SK-N-DZ (cell line): ENCODE measurements at places on chromosomes 7 and 10.

DNA sequence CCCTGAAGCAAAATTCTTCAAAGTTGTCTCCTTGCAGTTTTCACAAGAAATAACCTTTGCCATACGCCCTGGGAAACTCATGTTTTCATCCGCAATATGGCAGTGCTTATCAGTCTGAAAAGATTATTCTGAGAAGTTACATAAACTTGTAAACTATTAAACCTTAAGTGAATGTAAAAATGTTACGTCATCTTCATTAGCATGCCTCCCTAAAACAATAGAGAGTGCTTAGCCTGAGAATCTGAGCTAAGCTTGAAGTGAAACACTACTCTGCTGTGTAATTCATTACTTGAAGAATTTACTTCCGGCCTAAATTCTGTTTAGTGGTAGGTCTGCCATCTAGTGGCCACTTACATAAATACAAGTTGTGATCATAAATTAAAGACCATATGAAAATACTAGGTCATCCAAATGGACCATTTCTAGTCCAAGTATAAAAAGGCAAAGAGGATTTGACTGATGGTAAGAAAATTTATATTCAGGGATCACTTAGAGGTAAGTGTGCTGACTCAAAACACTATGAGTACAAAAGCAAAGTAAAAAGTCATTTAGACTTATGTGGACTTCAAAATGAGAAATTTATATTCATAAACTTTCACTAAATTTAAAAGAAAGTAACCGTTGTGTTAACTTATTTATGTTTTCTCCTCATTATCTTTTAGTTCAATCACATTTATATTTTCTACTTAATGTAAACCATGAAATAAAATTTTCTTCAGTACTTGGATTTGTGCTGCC, 745.1 kb upstream of the LRRTM3 start:
- peak; percentile 66 for DNase-seq

DNA sequence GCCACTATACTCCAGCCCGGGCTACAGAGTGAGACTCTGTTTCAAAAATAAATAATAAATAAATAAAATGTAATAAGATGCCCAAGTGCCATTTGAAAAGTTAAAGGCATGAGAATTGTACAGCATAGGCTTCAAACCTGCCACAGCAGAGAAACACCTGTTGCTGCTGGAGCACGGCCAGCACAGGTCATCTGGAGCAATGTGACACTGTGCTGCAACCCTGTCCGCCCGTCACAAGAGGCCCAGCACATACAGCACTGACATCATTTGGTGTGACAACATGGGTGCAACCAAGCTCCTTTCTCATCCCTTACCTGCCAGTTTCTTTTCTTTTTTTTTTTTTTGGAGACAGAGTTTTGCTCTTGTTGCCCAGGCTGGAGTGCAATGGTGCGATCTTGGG, 1.3 kb downstream of the RFC2 start:
- no peak for DNase-seq

- DNase-seq = no peak
These were observed 8.6 kb upstream of the MNX1 start for GRCh38 chr7:157018997-157019608.

DNA sequence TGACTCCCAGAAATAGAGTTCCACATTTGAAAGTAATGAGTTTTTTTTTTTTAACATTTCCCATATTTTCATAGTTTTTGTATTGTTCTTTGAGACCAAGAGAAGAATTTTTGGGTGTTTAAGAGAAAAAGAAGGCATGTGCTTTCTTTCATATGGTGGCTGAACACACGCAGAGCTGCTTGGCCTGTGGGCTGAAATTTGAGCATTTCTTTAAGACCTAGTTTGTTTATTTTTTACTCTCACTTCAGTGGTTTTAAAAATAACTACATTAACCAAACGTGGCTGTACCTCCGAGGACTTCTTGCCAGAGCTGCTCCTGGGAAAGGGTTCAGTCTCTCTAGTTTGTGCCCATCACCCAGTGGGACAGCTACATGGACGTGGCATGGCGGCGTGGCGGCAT, 58.3 kb downstream of the INPP5A start:
- DNase-seq = no peak

DNA sequence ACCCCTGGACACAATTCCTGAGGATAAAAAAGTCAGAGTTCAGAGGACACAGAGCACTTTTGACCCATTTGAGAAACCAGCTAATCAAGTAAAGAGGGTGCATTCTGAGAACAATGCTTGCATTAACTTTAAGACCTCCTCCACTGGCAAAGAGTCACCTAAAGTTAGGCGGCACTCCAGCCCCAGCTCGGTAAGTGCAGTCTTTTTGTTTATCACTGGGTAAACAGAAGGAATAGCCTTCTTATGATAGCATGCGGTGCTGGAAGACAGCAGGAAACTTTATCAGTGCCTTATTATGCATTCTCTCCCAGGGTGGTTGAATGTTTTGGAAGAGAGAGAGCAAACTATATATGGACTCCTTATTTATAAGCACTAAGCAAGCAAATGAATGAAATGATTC, 130.5 kb downstream of the CDK14 start:
- no peak for DNase-seq

GRCh38 chr10:121927318-121927840, 452 bp downstream of the ATE1 start:
- DNase-seq = peak; percentile 65

GRCh38 chr7:33035776-33036175, 26.8 kb downstream of the NT5C3A start:
- DNase-seq = no peak

GRCh38 chr7:55438757-55439525, 73.8 kb downstream of the LANCL2 start:
- peak; percentile 46 for DNase-seq

- DNase-seq = no peak
These were observed 4.7 kb downstream of the LRRC4 start for GRCh38 chr7:128026551-128026950.

GRCh38 chr7:141674171-141674671, 27.7 kb downstream of the DENND11 start:
- no peak for DNase-seq

DNA sequence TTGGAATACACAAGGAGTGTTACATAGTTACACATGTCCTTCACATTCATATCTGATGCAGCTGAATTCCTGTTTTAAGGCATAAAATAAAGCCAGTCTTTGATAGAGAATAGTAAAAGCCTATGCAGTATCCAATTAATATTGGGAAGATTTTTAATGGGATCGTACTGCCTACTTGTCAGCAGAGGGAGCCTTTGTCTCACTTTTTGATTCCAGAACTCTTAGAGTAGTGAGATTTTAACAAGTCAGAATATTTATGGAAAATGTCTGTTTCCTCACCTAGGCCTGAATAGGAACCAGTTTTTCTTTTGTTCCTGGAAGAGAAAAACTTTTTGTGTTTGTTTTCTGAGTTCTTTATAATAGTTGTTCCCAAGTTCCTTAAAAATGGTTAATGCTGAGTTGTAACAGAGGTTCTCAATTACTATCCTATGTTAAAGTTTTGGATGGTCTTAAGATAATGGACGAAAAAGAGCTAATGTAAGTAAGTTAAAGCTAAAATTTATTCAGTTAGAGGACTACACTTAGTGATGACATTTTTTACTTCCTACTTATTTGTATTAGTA, 114.0 kb downstream of the BBS9 start:
- peak; percentile 46 for DNase-seq

- no peak for DNase-seq
These were observed 664.7 kb downstream of the INHBA start for GRCh38 chr7:41038211-41038610.

DNA sequence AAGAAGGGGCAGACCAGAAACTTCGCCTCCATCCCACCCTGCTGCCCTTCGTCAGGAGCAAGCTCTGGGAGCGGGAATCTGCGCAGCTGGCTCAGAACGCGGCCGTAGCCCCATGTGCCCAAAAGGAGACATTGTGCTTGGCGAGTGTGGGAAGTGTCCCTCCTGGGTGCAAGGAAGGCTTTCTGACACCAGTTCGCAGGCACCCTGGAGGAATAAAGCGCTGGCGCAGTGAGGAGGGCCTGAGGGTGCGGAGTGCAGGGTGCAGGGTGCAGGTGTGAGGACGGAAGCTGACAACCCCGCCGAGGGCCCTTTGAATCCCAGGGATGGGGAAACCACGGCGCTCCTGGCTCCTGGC, 811 bp downstream of the SLIT1 start:
- DNase-seq = no peak

DNA sequence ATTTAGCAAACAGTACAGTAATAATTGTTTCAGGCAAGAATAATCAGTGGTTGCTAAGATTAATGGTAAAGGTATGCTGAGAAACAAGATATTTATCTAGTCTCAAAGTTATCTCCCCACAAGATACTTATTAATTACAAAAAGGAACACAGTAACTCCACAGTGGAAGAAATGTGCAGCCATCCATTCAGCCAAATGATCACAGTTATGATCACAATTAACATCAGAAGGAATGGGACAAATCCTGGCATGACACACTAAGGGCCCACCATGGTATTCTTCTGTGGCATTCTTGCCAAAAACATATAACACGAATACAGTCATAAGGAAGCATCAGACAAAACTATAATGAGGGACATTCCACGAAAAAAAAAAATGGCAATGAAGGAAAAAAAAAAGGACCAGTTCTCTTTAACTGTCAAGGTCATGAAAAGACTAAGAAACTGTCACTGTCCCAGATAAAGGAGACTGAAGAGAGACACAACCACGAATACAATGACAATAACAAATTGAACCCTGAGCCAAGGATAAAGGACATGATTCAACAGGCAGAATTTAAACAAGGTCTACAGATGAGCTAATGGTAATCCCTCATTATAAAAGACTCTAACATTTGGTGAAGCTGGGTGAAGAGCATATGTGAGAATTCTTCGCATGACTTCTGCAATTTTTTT, 20.9 kb downstream of the NUDCD3 start:
- DNase-seq = no peak
